ENCODE measurements at places on chromosomes 7 and 10. TPM values are rescaled to one million over a fixed set of nuclear protein-coding genes. Genes with fewer than 3 reads are reported as not detected.

The CCAR1 gene
- total RNA-seq: 74.8 TPM

The CTTNBP2 gene
- 145 TPM for total RNA-seq

The ADAMTS14 gene
- total RNA-seq: 0.31 TPM

The ASZ1 gene
- not detected for total RNA-seq

The SLIT1 gene
- 98.0 TPM for total RNA-seq

The OPN4 gene
- not detected for total RNA-seq

The NPY4R2 gene
- total RNA-seq: 0.31 TPM

The LRIT1 gene
- total RNA-seq: not detected

The MSS51 gene
- total RNA-seq: 6.9 TPM

The CYP2C19 gene
- total RNA-seq: not detected

The PSAP gene
- 426 TPM for total RNA-seq

The INPP5A gene
- total RNA-seq: 29.7 TPM

The CROT gene
- 29.7 TPM for total RNA-seq

The C10orf53 gene
- total RNA-seq: not detected

The NPFFR1 gene
- 1.3 TPM for total RNA-seq

The SLC18A2 gene
- total RNA-seq: 0.31 TPM

The AKR1C1 gene
- total RNA-seq: 46.0 TPM

The PDCD4 gene
- total RNA-seq: 52.3 TPM

The PRKRIP1 gene
- 24.4 TPM for total RNA-seq

The ZNF239 gene
- total RNA-seq: 19.4 TPM

The SPDYE18 gene
- total RNA-seq: 0.94 TPM

The GPR37 gene
- total RNA-seq: 18.5 TPM

The JCAD gene
- total RNA-seq: 11.9 TPM

The CUTC gene
- total RNA-seq: 17.5 TPM

The TTYH3 gene
- total RNA-seq: 77.0 TPM

The PNLIPRP3 gene
- not detected for total RNA-seq

The TNS3 gene
- 12.5 TPM for total RNA-seq

The TRIM73 gene
- total RNA-seq: 11.0 TPM

The PON1 gene
- total RNA-seq: not detected

The TRPV5 gene
- total RNA-seq: 0.31 TPM

The PARP12 gene
- 7.5 TPM for total RNA-seq

The PRRT4 gene
- 2.5 TPM for total RNA-seq

The OR6B1 gene
- not detected for total RNA-seq

The TLX1 gene
- total RNA-seq: not detected

The EEPD1 gene
- total RNA-seq: 17.2 TPM

The ZNF746 gene
- 27.2 TPM for total RNA-seq

The ANXA8 gene
- not detected for total RNA-seq

The MGAM2 gene
- total RNA-seq: 0.31 TPM

The NCF1 gene
- not detected for total RNA-seq

The STEAP1B gene
- 1.9 TPM for total RNA-seq

The PSD gene
- total RNA-seq: 124 TPM

The SUN3 gene
- not detected for total RNA-seq

The SMO gene
- 15.0 TPM for total RNA-seq

The ANKRD1 gene
- not detected for total RNA-seq

The PON3 gene
- 1.3 TPM for total RNA-seq

The SNX8 gene
- total RNA-seq: 5.3 TPM

The ACSM6 gene
- total RNA-seq: not detected

The NRP1 gene
- total RNA-seq: 90.1 TPM

The KAZALD1 gene
- total RNA-seq: 0.94 TPM
